Colonic mucosa (tissue), 4 donors: ENCODE measurements at places on chromosomes 11 and 22. TPM values are rescaled to one million over a fixed set of nuclear protein-coding genes. Genes with fewer than 3 reads are reported as not detected.

- H3K36me3 ChIP-seq: no peaks in the 10 kb centered on the region
- no peak overlapping the region for H3K27ac ChIP-seq
- no peaks in the 10 kb centered on the region for H3K27me3 ChIP-seq
- H3K4me1 ChIP-seq: no peaks in the 10 kb centered on the region
- no peak overlapping the region for H3K4me3 ChIP-seq
Measured at GRCh38 chr11:78094250-78094649, 14.6 kb upstream of the NDUFC2 start.

DNA sequence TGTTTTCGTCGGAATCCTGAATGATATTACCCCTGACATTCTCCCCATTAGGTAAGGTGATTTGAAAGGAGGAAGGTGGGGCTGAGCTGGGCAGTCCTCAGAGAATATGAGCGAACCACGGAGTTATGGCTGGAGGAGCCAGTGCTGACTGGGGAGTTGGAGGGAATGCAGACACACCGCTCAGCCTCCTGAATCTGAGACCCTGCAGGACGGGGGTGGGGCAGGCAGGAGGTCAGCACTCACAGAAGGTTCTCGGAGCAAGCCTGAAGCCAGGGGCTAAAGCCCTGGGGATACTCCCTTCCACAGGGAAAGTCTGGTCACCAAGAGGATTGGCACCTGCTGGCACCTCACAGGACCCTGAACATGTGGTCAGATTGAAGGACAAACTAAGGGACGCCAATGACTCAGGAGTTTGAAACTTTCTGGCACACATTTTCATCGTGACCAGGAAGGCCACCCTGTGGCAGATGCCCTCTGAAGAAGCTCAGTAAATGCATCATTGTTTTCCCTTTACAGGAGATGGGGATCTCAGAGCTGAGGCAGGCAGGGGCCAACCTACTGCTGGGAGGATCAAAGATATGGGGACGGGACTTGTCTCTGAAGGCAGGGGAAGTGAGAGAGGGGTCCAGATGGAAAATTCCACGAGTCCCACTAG, 26.9 kb upstream of the FCHSD2 start:
- no peaks in the 10 kb centered on the region for H3K27me3 ChIP-seq
- H3K27ac ChIP-seq: no peak overlapping the region
- H3K4me1 ChIP-seq: no peaks in the 10 kb centered on the region
- DNase-seq: no peak

- no peak for DNase-seq
- no peaks in the 10 kb centered on the region for H3K27me3 ChIP-seq
- H3K4me1 ChIP-seq: no peaks in the 10 kb centered on the region
- H3K36me3 ChIP-seq: no peaks in the 10 kb centered on the region
Measured at GRCh38 chr11:27312110-27312509, 50.9 kb downstream of the CCDC34 start.

The ACR gene
- 0.80 TPM for total RNA-seq
